Activated CD4-positive, alpha-beta memory T cell treated with anti-CD3 and anti-CD28 coated beads for 36 hours (primary cell): ENCODE measurements at places on chromosomes 4 and X. TPM values are rescaled to one million over a fixed set of nuclear protein-coding genes. Genes with fewer than 3 reads are reported as not detected.

The SMR3B gene
- total RNA-seq: not detected

GRCh38 chr4:39514888-39515401, 12.3 kb downstream of the UGDH start:
- no peaks in the 10 kb centered on the region for H3K4me1 ChIP-seq
- no peak overlapping the region for H3K27ac ChIP-seq
- H3K36me3 ChIP-seq: peaks cover 4% of the 10 kb centered on the region
- H3K4me3 ChIP-seq: no peak overlapping the region

DNA sequence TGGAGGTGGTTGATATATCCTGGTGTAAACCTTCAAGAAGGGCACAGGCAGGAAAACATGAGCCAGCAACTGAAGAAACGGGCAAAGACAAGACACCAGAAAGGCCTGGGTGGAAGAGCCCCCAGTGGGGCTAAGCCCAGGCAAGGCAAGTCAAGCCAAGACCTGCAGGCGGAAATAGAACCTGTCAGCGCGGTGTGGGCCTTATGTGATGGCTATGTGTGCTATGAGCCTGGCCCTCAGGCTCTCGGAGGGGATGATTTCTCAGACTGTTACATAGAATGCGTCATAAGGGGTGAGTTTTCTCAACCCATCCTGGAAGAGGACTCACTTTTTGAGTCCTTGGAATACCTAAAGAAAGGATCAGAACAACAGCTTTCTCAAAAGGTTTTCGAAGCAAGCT, 7.2 kb downstream of the ZFP42 start:
- no peaks in the 10 kb centered on the region for H3K36me3 ChIP-seq
- no peaks in the 10 kb centered on the region for H3K4me1 ChIP-seq
- H3K4me3 ChIP-seq: no peak overlapping the region

- no peaks in the 10 kb centered on the region for H3K27me3 ChIP-seq
- H3K4me1 ChIP-seq: no peaks in the 10 kb centered on the region
- no peak for DNase-seq
- H3K36me3 ChIP-seq: no peaks in the 10 kb centered on the region
Measured at GRCh38 chrX:43939187-43939926, 33.8 kb downstream of the NDP start.

The ATP1B4 gene
- total RNA-seq: not detected

- peaks cover 5% of the 10 kb centered on the region for H3K27me3 ChIP-seq
- H3K4me3 ChIP-seq: no peak overlapping the region
- H3K36me3 ChIP-seq: no peaks in the 10 kb centered on the region
- no peak overlapping the region for H3K27ac ChIP-seq
- no peak for DNase-seq
Measured at GRCh38 chr4:163269869-163270268, 62.5 kb downstream of the NPY1R start.

The MAGEA1 gene
- not detected for total RNA-seq
